Suprapubic skin (tissue), 4 donors: ENCODE measurements at places on chromosomes 7 and 10.

- no peak for DNase-seq
These were observed 2.6 kb upstream of the TBX20 start for GRCh38 chr7:35256256-35257175.

GRCh38 chr7:141369422-141369821, 181.8 kb upstream of the AGK start:
- DNase-seq = no peak

- DNase-seq = no peak
These were observed 420.4 kb downstream of the HTR7 start for GRCh38 chr10:90437452-90437851.

GRCh38 chr10:97159646-97160305, 26.0 kb downstream of the SLIT1 start:
- no peak for DNase-seq

DNA sequence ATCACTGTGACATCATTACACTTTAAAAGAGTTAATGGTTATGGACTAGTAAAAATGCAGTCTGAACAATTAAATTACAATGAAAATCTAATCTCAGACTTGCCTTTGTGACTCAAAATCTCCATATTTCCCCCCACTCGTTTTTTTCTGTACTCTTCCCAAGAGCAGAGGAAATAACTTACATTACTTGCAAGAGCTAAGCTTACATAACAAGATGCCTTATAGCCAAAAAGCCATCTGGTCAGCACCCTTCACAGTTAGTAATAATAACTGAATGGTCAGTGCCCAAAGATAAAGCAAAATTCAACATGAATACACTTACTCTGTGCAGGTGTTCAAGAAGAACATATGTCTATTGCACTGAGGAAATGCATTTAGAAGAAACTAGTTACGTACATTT, 1381.5 kb upstream of the CELF2 start:
- no peak for DNase-seq

DNA sequence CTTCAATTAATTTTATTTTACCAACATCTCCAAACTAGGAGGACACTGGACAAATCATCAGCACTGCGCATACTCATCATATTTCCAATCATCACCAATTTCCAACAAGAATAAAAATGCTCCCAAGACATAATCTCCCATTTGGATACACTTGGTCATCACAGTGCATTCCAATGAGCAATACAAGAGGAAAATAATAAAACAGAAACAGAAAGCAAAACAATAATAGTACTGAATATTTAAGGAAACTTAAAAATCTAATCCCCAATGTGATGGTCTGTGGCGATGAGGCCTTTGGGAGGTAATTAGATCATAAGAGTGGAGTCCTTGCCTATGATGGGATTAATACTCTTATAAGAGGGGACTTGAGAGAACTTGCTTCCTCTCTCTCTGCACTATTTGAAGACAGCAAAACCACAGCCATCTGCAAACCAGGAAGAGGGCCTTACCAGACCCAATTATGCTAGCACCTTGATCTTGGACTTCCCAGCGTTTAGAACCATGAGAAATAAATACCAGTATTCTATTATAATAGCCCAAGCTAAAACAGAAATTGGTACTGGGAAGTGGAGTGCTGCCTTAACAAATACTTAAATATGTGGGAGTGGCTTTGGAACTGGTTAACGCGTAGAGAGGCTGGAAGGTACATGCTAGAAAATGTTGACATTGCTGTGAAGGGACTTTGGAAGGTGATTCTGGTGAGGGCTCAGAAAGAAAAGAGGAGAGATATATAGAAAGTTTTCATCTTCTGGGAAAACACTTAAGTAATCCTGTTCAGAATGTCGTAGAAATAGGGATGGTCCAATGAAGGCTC, 91.5 kb downstream of the JAZF1 start:
- no peak for DNase-seq

DNA sequence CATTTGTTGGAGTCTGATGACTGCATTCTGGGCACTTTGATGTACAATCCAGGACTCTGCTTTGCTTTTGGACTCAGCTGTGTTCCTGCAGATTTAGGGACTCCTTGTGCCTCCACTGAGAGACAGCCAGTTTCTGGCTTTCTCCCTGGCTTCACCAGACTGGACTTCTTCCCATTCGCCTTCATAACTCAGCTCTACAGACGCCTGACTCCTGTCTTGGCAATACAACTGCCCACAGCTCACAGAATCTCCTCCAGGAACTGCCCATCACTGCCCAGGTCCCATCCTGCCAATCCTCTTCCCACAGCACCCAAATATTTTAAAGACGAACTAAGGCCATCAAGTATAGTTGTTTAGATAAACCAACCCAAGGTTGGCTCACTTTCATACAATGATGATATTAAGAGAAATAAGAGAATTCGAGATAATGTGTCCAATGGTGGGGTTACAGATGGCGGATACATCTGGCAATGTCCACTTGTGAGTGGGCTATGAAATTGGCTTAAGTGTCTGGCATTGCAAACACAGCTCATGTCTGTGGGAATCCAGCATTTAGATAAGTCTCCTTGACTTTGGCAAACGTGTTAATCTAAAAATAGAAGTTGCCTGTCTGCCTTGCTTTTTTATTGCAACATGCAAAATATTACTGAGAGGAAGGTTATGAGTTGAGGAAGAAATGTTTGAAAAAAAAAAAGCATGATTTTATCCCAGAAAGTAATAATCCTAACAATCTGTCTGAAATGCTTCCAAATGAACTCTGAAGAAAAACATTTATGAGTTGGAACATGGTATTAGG, 95.1 kb downstream of the ITGA8 start:
- no peak for DNase-seq

- DNase-seq = no peak
These were observed 428.4 kb downstream of the ARL4A start for GRCh38 chr7:13115855-13116254.

- DNase-seq = no peak
These were observed 9.0 kb upstream of the CUZD1 start for GRCh38 chr10:122854648-122855047.

GRCh38 chr7:149109969-149110368, 16.2 kb downstream of the ZNF425 start:
- no peak for DNase-seq
